ENCODE measurements at places on chromosomes 2 and 18.

GRCh38 chr2:102112692-102113665 is 29.6 kb upstream of the IL1R1 start:
- DNase-seq: no peak

DNA sequence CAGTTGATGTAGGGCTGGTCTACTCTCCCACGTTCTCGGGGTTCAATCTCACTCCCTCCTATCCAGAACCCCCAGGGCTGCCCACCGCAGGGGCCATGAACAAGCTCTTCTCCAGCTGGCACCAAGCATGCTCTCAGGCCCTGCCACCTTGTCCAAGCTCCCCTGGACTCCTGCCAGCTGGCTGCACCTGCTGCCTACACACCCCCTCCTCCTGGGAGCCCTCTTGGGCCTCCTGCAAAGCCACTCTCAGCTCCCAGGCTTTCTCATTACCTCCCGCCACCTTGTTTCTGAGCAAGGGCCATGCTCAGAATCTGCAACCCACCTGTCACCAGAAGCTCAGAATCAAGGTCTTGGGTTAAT is 56.0 kb downstream of the HDAC4 start:
- no peak for DNase-seq

- no peak for DNase-seq
Measured at GRCh38 chr2:84880645-84881521, at the start of gene TRABD2A. TSS of gene TRABD2A (minus strand) at chr2:84881084. CDS start at chr2:84881039, 45 bp downstream.

GRCh38 chr2:37856101-37856751 is 68.9 kb upstream of the RMDN2 start:
- DNase-seq: no peak

DNA sequence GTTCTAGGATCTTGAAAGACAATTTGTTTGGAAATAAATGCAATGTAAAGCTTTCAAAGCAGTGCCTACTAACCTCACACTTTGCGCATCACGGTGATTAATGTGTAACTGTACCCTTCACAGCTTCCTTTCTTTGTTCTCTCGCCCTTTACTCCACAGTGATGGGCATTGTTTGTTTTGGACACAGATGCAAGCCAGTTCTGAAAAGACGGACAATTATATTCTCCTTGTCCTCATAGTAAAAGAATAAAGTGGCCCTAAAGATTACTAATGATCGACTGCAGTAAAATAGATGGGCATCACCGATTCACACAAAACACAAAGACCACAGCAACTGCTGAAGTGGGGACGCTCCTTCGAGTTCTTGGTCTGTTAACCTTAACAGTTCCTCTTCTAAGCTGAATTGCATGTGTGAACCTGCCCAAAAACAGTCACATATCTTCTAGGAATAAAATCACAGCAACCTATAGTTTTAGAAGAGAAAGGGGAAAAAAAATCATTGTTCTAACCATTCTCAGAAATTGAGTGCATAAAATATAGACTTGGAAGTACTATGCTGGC is 7.7 kb downstream of the L3MBTL4 start:
- no peak for DNase-seq

DNA sequence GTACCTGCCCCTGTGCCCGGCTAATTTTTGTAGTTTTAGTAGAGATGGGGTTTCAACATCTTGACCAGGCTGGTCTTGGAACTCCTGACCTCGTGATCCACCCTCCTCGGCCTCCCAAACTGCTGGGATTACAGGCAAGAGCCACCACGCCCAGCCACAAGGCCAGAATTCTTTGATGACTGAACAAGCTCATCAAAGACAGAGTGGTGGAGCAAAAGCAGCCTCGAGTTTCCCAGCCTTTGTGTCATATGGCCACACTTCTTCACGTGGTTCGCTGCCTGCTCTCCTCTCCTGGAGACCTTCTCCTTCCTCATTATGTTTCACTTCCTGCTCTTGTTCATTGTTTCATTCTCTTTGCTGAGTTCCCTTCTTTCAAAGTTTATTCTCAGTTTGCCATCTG is 9.9 kb upstream of the NPC1 start:
- no peak for DNase-seq

DNA sequence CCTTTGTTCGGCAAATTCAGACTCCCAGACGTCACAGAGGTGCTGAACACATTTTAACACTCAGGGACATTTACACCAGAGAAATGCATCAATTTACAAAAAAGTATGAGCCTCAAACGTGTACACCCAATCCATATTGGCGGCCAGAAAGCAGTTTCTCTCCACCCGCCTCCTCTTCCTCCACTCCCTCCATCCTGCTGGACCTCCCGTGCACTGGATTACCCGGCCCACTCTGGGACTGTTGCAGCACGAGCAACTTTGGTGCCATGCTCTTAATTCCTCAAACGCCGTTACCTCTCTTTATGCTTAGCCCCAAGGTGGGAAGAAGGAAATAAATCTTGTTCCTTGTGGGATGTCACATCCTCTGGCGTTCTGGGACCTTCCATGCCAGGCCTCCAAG is 243.4 kb downstream of the ZNF516 start:
- no peak for DNase-seq

GRCh38 chr2:235165631-235166030 is 213.8 kb downstream of the SH3BP4 start:
- no peak for DNase-seq

- DNase-seq: no peak
Measured at GRCh38 chr2:195579776-195580555, 77.1 kb upstream of the SLC39A10 start.

DNA sequence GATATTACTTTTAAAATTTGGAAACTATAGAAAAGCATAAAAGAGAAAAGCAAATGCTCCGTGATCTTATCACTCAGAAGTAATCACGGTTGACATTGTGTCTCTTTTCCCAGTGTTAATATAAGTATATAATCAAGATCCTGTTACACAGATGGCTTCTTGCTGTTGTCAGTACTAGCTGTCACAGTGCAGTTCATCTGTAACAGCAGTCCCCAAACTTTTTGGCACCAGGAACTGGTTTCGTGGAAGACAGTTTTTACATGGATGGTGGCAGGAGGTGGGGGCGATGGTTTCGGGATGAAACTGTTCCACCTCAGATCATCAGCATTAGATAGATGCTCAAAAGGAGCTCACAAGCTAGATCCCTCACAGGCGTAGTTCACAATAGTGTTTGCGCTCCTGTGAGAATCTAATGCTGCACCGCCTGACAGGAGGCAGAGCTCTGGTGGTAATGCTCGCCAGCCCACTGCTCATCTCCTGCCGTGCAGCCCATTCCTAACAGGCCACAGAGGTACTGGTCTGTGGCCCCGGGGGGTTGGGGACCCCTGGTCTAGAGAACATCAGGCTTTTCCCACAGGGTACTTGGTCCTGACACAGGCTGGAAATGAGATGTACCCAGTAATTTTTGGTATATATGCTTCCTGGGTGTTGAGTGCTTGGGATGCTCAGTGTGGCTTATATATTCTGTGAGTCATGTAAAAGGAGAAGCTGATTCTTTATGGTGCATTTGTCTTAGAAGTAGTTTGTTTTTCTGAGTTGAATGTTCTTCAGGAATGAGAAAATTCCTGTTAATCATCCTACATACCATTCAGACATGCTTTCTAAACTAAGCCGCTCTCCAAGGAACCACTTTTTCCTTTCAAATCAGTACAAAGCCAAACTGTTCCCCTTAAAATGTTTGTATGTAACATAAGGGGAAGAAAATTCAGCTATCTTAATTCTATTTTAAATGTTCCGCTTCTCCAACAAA is 121.8 kb downstream of the NCK2 start:
- DNase-seq: no peak

GRCh38 chr2:99395589-99396130 is 58.5 kb downstream of the EIF5B start:
- no peak for DNase-seq

GRCh38 chr2:43370705-43371104 is 144.3 kb upstream of the ZFP36L2 start:
- DNase-seq: no peak

GRCh38 chr2:232889876-232890401 is 19.9 kb downstream of the SNORC start:
- no peak for DNase-seq

GRCh38 chr2:181163139-181163538 is 182.7 kb downstream of the UBE2E3 start:
- DNase-seq: no peak

DNA sequence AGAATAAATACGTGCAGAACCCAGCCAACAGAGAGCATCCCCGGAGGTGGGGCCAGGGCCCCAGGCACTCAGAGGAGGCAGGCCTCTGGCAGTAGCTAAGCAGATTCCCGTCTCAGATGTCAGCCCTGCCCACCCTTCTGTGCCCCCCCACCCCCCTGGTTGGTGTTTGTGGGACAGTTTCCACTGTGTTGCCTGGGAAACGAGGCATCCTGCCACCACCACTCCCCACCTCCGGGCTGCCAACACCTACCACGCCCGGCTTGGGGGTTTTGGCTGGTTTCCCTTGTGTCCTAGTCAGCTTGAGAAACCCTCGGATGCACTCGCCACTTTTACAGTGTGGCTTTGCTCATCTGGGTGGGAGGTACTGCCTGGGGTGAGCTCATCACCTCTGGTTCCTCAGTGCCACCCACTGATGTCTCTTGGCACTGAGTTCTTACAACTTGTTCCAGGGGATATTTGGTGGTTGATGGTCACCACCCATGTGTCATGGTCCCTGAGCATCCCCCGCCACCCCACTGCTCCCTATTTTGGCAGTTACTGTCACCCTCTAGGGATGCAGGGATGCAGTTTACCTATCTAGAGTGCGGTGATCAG is 72.4 kb upstream of the YWHAQ start:
- DNase-seq: no peak

DNA sequence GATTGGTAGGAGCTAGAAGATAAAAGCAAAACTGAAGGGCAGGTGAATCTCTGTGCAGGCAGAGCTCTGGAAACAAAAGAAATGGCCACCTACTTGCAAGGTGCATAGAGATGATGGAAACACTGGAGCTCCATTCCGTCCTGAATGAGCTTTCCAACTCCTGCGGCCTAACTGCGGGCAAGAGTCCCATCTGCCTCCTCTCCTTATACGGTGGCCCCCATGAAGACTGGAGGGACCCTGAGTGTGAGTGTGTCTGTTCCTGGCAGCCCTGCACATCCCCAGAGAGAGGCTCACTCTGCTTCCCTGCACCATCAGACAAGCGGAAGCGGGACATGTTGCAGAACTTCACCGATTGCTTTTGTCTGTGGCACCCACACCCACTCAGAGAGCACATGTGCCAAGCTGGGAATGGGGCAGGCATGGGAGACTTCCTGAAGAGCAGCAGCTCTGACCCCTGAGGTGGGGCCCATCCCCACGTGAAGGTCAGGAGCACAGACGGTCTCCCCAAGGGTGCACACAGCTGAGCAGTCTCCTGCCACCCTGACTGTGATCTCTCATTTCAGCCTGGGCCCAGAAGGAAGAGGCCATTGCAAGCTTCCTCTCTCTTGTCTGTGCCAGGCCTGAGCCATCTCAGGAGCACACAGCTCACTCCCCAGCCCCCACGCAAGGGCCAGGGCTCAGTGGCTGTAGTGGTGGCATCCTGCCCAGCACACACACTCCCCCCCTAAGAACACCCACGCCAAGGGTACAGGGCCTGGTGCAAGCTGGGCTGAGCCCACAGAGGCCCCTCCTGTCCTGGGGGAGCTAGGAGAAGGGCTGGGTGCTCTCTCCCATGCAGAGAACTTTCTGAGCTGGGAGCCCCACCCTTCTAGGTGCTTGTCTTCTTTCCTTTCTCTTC is 75.3 kb downstream of the STPG4 start:
- no peak for DNase-seq

DNA sequence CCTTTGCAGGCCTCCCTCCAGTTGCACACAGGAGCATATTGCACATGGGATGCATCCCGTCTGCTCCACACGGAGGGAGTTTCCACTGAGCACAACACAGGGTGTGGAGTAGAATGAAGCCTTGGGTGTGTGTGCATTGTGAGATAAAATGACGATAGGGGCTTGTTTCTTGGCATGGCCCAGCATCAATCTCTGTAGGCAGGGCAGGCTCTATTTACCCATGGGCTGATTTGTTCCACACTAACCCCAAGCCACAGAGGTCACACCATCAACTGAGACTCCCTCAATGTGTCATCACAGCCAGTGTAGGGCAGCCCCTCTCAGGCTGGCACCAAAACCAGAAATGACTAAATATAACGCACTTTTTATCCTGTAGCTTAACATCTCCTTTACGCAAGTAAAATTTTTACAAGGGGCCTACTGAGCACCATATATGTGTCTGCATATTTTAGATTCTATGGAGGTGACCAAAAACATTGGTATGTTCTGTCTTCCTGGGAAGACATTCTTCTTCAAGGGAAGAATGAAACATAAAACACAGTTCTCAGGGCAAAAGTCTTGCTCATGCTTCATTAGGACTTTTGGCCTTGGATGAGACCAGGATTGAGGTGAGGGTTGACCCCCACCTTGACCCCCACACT is 2.7 kb upstream of the GKN1 start:
- DNase-seq: no peak

DNA sequence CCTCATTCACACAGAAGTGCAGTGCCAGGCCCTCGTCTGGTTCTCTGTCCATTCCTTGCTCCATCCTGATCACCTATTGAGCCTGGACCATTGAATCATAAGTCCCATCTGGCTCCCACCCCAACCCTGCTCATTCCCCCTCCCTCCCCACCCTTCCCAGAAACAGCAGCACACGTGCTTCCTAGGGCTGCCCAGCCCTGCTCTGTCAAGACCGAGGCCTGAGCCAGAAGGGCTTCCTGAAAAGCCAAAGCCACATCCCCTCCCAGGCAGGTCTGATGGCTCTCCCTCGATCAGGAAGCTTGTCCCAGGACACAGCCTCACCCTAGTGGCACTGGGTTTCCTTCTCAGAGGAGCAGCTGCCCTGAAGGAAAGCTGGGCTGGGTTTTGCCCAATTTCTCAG is 79.8 kb upstream of the FZD7 start:
- no peak for DNase-seq

DNA sequence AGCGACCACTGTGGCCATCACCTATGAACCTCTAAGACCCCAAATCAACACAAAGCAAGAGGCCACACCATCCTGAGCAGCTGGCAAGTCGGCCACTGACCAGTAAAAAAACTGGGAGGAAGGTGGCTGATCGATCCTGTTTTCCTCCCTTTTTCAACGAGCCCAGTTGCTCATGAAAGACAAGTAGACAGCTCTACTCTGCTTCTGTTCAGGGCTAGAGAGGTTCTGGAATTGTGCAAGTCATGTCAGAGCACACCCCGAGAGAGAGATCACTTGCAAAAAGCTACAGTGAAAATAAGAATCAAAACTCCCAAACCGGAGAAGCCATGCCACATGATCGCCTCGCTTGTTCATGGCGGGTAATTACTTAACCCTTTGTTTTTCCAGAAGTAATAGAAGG is 34.6 kb downstream of the ZNF516 start:
- DNase-seq: no peak

DNA sequence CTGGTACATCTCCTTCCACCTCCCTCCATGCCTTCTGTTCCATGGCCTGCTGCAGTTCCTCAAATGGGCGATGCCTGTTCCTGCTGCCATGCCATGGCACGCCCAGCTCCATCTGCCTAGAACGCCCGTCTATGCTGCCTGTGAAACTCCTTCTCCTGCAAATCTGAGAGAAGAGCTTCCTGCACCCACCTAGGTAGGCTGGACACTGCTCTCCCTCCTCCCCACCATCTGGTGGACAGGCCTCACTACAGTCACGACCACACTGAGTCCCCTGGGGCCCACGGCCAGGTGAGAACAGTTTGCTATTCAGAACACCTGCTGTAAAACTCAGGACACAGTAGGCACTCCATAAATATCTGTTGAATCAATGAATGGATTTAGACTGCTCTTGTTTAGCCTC is 92.4 kb downstream of the LAMA1 start:
- DNase-seq: no peak

- no peak for DNase-seq
Measured at GRCh38 chr2:47190188-47190881, 35.2 kb upstream of the STPG4 start.

GRCh38 chr18:12639990-12640880 is 17.7 kb downstream of the SPIRE1 start:
- DNase-seq: no peak

Measured in urinary bladder (tissue), 4 donors.